ENCODE measurements at places on chromosomes 6 and 20.

- no peak overlapping the region for H3K4me3 ChIP-seq
- no peaks in the 10 kb centered on the region for H3K4me1 ChIP-seq
- H3K27me3 ChIP-seq = no peaks in the 10 kb centered on the region
- no peak for DNase-seq
- no peaks in the 10 kb centered on the region for H3K36me3 ChIP-seq
Measured at GRCh38 chr6:98014442-98015201, 731.6 kb upstream of the MMS22L start.

DNA sequence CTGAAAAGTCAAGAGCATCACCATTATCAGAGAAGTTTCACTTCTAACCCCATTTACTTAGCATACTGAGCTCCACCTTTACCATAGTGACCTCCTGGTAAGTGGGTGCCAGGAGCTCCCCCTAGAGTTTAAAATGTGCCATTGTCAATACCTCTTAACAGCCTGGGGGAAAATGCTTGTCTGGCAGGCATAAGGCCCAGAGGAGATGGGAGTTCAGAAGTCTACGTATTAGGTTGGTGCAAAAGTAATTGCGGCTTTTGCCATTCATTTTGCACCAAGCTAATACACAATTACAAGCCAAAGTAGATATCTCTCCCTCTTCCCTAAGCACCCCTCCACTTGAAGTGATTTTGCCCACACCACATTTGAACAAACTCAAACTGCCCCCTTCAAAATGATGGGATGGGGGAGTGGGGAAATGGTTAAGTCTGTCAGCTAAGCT, 919.0 kb downstream of the KIF16B start:
- H3K4me3 ChIP-seq = no peak overlapping the region
- no peaks in the 10 kb centered on the region for H3K4me1 ChIP-seq
- no peaks in the 10 kb centered on the region for H3K27me3 ChIP-seq
- DNase-seq = no peak

- H3K27ac ChIP-seq = no peak overlapping the region
- H3K27me3 ChIP-seq = no peaks in the 10 kb centered on the region
- H3K36me3 ChIP-seq = no peaks in the 10 kb centered on the region
Measured at GRCh38 chr6:31171931-31172905, 1.7 kb upstream of the POU5F1 start.

DNA sequence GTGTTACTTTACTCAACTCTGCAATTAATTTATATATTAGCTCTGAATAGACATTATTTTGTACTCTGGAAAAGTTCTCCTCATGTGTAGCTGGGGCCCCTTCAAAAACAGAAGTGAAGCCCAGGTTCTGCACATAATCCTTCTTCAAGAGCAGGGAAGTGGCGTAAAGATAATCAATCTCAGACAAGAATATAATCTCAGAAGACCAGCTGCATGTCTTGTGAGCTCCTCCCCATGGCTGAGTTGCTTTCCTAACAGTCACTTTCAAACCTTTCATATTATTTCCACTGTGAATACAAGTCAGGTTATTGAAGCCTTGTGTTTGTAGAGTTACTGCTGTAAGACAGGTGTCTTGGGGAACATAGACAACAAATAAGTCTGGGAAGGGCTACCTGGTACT, 691.9 kb downstream of the RFPL4B start:
- H3K4me3 ChIP-seq = no peak overlapping the region
- H3K36me3 ChIP-seq = no peaks in the 10 kb centered on the region
- H3K27me3 ChIP-seq = no peaks in the 10 kb centered on the region
- no peaks in the 10 kb centered on the region for H3K4me1 ChIP-seq
- DNase-seq = no peak

GRCh38 chr6:113352029-113352801, 504.9 kb upstream of the MARCKS start:
- no peaks in the 10 kb centered on the region for H3K27me3 ChIP-seq
- no peaks in the 10 kb centered on the region for H3K4me1 ChIP-seq
- no peak overlapping the region for H3K27ac ChIP-seq
- H3K36me3 ChIP-seq = no peaks in the 10 kb centered on the region
- no peak overlapping the region for H3K4me3 ChIP-seq

GRCh38 chr20:37326666-37327065, 19.3 kb upstream of the SRC start:
- H3K4me3 ChIP-seq = no peak overlapping the region
- no peaks in the 10 kb centered on the region for H3K27me3 ChIP-seq
- DNase-seq = no peak
- H3K36me3 ChIP-seq = no peaks in the 10 kb centered on the region

DNA sequence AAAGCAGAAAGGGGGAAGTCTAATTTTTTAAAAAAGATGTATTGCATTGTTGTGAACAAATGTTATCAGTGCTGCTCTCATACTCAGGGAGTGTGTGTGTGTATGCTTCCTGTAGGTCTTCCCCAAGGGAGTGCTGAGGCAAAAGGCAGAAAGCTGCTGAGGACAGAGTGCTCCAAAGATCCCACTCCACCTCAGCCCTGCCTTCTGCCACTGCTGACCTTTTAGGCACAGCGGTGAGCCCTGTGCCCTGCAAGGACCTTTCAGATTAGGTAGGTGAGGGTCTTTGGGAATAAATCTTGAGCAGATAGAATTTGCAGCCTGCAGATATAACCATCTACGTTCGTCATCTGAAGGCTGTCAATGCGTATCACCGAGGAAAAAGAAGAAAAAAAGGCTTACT, 756.4 kb upstream of the MMS22L start:
- H3K4me3 ChIP-seq = no peak overlapping the region

DNA sequence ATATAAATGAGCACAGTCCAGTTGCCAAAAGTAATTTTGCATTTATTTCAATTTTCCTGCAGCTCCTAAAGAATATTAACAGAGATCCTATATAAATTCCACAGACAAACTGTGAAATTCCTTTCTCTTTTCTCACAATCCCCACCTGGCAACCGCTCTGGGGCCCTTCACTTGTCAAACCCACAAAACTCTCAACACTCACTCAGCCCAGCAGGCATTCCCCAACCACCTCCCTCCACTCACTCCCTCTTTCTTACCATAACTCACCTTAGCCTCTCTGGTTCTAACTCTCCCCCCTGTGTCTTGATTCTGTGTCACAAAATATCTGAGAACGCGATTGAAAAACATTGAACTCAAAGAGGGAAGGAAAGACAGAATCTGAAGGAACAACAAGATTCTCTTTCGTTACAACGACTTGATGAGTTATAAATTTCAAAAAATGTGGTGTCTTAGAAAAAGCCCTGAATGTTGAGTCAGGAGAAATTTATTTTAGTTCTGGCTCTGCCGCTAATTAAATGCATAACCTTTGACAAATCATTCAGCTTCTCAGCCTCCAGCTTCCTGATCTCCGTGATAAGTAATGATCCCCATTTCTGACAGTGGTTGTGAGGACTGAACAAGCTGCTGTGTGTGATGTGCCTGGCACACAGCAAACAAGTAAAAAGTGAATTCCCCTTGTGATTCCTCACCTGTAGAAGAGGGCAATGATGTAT, 87.9 kb downstream of the UNC5CL start:
- no peak overlapping the region for H3K27ac ChIP-seq
- no peaks in the 10 kb centered on the region for H3K4me1 ChIP-seq
- H3K36me3 ChIP-seq = no peaks in the 10 kb centered on the region
- DNase-seq = no peak

GRCh38 chr6:32444433-32444832, 4.7 kb downstream of the HLA-DRA start:
- H3K27me3 ChIP-seq = no peaks in the 10 kb centered on the region
- peaks cover 4% of the 10 kb centered on the region for H3K4me1 ChIP-seq
- no peak overlapping the region for H3K27ac ChIP-seq
- no peak for DNase-seq
- H3K4me3 ChIP-seq = no peak overlapping the region
- H3K36me3 ChIP-seq = no peaks in the 10 kb centered on the region

DNA sequence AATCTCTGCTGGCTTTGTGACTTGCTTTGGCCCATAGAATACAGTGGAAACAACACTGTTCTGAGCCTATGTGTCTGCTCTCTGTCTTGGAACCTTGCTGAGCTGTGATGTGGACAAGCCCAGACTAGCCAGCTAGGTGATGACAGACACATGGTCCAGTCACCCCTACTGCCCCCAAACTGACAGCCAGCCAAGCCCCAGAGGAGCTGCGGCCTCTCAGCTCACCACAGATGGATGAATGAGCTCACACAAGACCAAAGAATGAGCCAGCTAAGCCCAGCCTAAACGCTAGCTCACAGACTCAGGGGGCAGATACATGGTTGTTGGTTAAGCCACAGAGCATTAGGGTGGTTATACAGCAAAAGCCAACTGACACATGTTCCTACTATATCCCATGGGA, 4.1 kb downstream of the AARS2 start:
- peaks cover 74% of the 10 kb centered on the region for H3K36me3 ChIP-seq
- no peaks in the 10 kb centered on the region for H3K27me3 ChIP-seq
- H3K4me3 ChIP-seq = no peak overlapping the region
- DNase-seq = no peak

- no peaks in the 10 kb centered on the region for H3K4me1 ChIP-seq
- no peak overlapping the region for H3K4me3 ChIP-seq
- no peak for DNase-seq
- H3K27me3 ChIP-seq = no peaks in the 10 kb centered on the region
- H3K27ac ChIP-seq = no peak overlapping the region
Measured at GRCh38 chr6:1039746-1040145, 272.2 kb upstream of the FOXQ1 start.

GRCh38 chr6:123503619-123504018, 133.1 kb downstream of the TRDN start:
- no peaks in the 10 kb centered on the region for H3K36me3 ChIP-seq
- no peaks in the 10 kb centered on the region for H3K27me3 ChIP-seq
- no peak overlapping the region for H3K4me3 ChIP-seq
- no peak for DNase-seq
- no peaks in the 10 kb centered on the region for H3K4me1 ChIP-seq

- H3K36me3 ChIP-seq = no peaks in the 10 kb centered on the region
- no peak overlapping the region for H3K27ac ChIP-seq
- no peak for DNase-seq
- no peaks in the 10 kb centered on the region for H3K4me1 ChIP-seq
Measured at GRCh38 chr6:33490621-33491020, 36.2 kb downstream of the ZBTB9 start.

GRCh38 chr6:18532139-18532538, 145.0 kb downstream of the RNF144B start:
- H3K27me3 ChIP-seq = no peaks in the 10 kb centered on the region
- H3K27ac ChIP-seq = no peak overlapping the region
- no peaks in the 10 kb centered on the region for H3K36me3 ChIP-seq
- no peaks in the 10 kb centered on the region for H3K4me1 ChIP-seq
- no peak overlapping the region for H3K4me3 ChIP-seq

GRCh38 chr6:137651591-137652335, 157.6 kb upstream of the OLIG3 start:
- H3K4me3 ChIP-seq = no peak overlapping the region
- no peak overlapping the region for H3K27ac ChIP-seq
- DNase-seq = no peak

DNA sequence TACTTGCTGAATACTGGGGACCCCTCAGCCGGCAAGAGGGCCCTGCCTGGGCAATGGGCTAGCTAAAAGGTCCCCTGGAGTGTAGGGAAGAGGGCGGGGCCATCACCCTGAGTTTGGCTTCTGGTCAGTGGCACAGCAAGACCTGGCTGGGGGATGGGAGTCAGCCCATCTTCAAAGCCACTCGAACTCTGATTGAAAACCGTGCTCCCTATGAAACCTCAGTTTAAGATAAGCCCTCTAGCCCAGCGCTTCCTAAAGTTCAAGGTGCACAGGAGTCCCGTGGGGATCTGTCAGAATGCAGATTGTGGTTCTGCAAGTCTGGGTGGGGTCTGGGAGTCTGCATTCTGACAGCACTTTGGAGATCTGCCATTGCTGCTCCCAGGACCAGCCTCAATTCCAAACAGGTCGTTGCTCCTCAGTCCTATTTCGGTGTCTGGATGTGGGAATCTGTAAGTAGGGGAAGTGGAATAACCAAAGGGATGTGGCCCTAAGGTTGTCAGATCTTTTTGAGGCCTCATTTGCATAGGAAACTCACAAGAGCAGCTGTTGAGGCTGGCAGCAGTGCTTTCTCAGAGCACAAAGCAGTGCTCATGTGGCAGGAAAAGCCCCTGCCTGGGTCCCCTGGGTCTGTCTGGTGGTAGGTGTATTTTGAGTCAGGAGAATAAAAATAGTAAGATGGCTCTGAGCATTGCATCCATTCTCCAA, 85.3 kb upstream of the SCP2D1 start:
- no peak overlapping the region for H3K27ac ChIP-seq
- H3K36me3 ChIP-seq = no peaks in the 10 kb centered on the region
- no peaks in the 10 kb centered on the region for H3K27me3 ChIP-seq
- no peak for DNase-seq
- no peaks in the 10 kb centered on the region for H3K4me1 ChIP-seq

DNA sequence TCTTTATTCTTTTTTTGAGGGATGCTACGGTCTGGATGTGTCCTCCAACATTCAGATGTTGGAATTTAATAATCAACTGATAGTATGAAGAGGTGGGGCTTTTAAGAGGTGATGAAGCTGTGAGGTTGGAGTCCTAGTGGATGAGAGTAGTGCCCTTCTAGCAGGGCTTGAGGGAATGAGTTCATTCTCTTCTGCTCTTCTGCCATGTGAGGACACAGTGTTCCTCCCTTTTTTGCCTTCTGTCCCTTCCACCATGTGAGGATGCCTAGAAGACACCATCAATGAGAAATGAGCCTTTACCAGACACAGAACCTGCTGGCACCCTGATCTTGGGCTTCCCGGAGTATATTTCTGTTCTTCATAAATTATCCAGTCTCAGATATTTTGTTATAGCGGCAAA, 82.1 kb upstream of the MLIP start:
- H3K4me3 ChIP-seq = no peak overlapping the region
- H3K4me1 ChIP-seq = no peaks in the 10 kb centered on the region
- no peak for DNase-seq
- H3K27ac ChIP-seq = no peak overlapping the region

DNA sequence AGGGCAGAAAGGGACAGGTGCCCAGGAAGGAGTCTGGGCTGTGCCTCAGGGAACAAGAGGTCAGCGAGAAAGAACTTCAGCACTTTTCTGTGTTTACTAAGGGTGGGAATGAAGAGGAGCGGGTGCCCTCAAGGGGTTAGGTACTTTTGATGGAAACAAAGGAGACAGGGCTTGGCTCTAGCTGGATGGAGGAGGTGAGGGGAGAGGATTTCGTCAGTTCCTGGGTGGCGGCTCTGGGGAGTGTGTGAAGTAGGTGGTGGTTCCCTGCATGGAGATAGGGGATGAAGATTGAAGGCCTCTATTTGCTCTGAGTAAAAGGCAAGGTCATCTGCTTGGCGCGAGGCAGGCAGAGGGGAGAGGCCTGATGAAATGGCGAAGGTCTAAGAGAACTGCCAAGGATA, 40.0 kb upstream of the ANKRD60 start:
- H3K27ac ChIP-seq = no peak overlapping the region
- peaks cover 10% of the 10 kb centered on the region for H3K4me1 ChIP-seq
- H3K27me3 ChIP-seq = no peaks in the 10 kb centered on the region
- DNase-seq = no peak

- H3K36me3 ChIP-seq = no peaks in the 10 kb centered on the region
- no peak for DNase-seq
- H3K27me3 ChIP-seq = no peaks in the 10 kb centered on the region
- H3K27ac ChIP-seq = no peak overlapping the region
- no peak overlapping the region for H3K4me3 ChIP-seq
- H3K4me1 ChIP-seq = peaks cover 31% of the 10 kb centered on the region
Measured at GRCh38 chr20:5734602-5735001, 15.6 kb upstream of the SHLD1 start.

- no peak for DNase-seq
- no peak overlapping the region for H3K4me3 ChIP-seq
- no peaks in the 10 kb centered on the region for H3K4me1 ChIP-seq
- no peaks in the 10 kb centered on the region for H3K36me3 ChIP-seq
- H3K27me3 ChIP-seq = no peaks in the 10 kb centered on the region
- no peak overlapping the region for H3K27ac ChIP-seq
Measured at GRCh38 chr6:113903666-113904330, 46.7 kb downstream of the MARCKS start.

GRCh38 chr6:165008971-165009370, 300.4 kb downstream of the C6orf118 start:
- H3K27me3 ChIP-seq = no peaks in the 10 kb centered on the region
- DNase-seq = no peak
- H3K4me1 ChIP-seq = no peaks in the 10 kb centered on the region

Data from CD4-positive, alpha-beta T cell (primary cell).